ENCODE measurements at places on chromosomes 2 and 18.

- no peak overlapping the region for H3K27ac ChIP-seq
- H3K4me3 ChIP-seq, result no peak overlapping the region
- no peaks in the 10 kb centered on the region for H3K36me3 ChIP-seq
- no peak for DNase-seq
- no peaks in the 10 kb centered on the region for H3K4me1 ChIP-seq
Observed at GRCh38 chr2:38109732-38110181, 33.8 kb upstream of the CYP1B1 start.

- no peaks in the 10 kb centered on the region for H3K27me3 ChIP-seq
- no peak for DNase-seq
- no peaks in the 10 kb centered on the region for H3K4me1 ChIP-seq
- no peaks in the 10 kb centered on the region for H3K36me3 ChIP-seq
- no peak overlapping the region for H3K27ac ChIP-seq
Observed at GRCh38 chr18:13889671-13890070, 25.7 kb downstream of the MC2R start.

DNA sequence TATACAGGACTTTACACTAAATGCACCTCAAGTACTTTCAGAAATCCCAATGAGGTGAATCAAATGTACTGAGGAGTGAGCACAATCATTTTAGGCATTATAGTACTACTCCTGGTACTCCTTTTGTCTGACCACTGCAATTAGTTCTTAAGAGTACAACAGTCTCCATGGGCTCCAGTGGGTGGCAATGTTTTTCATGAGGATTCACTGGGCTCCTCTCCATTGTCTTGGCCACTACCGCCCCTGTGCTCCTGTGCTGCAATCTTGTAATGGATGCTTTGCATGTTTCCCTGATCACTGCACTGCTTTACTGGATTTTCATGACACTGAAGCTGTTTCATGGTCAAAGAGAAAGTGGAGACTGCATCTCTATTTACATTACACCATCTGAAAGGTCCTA is 268.5 kb upstream of the ZSWIM2 start:
- no peaks in the 10 kb centered on the region for H3K27me3 ChIP-seq
- no peak overlapping the region for H3K4me3 ChIP-seq

DNA sequence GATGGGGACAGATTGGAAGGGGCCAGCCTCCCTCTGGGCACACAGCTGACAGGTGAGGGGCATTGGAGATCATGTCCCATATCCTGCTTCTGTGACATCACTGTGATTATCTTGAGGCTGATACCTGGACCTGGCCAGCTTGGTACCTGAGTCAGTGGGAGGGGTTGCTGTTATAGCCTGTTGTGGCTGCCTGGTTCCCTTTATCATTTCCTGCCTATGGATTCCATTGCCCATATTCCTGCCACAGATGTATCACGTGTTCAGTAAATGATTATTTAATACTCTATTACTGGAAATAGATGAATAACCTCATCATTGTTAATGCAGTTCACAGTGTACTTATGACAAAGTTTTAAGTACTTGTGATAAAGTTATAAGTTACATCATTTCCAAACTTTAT is 7.8 kb upstream of the SCYGR1 start:
- no peaks in the 10 kb centered on the region for H3K36me3 ChIP-seq
- no peak overlapping the region for H3K27ac ChIP-seq
- no peak overlapping the region for H3K4me3 ChIP-seq
- no peak for DNase-seq
- no peaks in the 10 kb centered on the region for H3K4me1 ChIP-seq
- no peaks in the 10 kb centered on the region for H3K27me3 ChIP-seq

DNA sequence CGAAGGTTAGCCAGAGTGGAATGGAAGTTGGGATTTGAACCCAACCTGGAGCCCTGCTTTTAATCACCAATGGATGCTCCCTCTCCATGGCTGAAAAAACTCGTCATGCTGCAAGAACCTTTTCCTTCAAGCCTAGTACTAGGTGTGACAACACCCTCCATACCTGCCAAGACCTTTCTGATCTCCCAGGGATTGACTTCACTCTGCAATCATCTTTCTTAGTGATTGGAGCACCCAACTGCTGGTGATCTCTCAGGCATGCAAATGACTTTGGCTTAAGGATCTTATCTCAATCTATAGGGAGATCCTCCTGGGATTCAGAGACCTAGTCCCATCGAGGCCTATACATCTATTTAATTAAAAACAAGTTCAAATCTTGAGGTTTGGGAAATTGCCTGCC is 23.5 kb upstream of the ITGB6 start:
- H3K27ac ChIP-seq, result no peak overlapping the region
- no peaks in the 10 kb centered on the region for H3K4me1 ChIP-seq
- H3K4me3 ChIP-seq, result no peak overlapping the region
- no peak for DNase-seq
- no peaks in the 10 kb centered on the region for H3K36me3 ChIP-seq

DNA sequence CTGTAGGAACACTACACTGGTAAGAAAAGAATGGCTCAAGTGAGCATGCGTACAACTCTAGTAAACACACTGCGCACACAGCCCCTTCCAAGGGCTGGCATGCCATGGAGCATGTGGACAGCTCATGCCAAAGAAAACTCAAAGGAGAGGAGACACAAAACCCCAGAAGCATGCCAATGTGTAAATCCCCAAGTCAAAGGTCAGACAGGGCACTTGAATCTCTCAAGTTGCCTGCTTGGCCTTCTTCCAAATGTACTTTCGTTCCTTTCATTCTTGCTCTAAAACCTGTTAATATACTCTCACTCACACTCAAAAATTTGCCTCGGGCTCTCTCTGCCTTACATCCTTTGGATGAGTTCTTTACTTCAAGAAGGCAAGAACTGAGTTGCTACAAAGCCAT is 365.3 kb downstream of the NBAS start:
- H3K27me3 ChIP-seq, result no peaks in the 10 kb centered on the region
- DNase-seq, result no peak
- H3K36me3 ChIP-seq, result no peaks in the 10 kb centered on the region
